CD4-positive, alpha-beta T cell (primary cell): ENCODE measurements at places on chromosomes 7 and 10.

DNA sequence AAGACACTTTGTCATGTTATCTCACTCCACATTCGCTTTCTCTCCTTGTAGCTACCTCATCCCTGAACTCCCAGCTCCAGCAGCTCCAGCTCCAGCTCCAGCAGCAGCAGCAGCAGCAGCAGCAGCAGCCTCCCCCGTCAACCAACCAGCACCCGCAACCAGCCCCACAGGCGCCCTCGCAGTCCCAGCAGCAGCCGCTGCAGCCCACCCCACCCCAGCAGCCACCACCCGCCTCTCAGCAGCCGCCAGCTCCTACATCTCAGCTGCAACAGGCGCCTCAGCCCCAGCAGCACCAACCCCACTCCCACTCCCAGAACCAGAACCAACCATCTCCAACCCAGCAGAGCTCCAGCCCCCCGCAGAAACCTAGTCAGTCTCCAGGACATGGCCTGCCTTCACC, 226.6 kb upstream of the YAE1 start:
- no peak for DNase-seq

DNA sequence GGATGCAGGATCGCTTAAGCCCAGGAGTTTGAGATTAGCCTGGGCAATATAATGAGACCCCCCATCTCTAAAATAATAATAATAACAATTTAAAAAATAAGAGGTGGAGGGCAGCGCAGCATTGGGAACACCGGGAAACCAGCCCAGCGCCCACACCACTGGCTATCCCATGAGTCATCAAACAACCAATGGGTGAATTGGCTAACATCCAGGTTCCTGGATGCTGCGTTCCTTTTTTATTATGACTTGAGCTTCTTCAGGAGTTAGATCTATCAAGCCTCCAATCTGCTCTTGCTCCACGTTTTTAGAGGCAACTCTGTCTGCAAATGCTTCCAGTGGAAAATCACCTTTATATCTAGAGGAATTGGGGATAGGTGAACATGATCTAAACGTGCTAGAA, 10.0 kb upstream of the LRRC4 start:
- DNase-seq: no peak

- DNase-seq: no peak
These were observed 112.5 kb downstream of the WNT2 start for GRCh38 chr7:117210397-117210796.

DNA sequence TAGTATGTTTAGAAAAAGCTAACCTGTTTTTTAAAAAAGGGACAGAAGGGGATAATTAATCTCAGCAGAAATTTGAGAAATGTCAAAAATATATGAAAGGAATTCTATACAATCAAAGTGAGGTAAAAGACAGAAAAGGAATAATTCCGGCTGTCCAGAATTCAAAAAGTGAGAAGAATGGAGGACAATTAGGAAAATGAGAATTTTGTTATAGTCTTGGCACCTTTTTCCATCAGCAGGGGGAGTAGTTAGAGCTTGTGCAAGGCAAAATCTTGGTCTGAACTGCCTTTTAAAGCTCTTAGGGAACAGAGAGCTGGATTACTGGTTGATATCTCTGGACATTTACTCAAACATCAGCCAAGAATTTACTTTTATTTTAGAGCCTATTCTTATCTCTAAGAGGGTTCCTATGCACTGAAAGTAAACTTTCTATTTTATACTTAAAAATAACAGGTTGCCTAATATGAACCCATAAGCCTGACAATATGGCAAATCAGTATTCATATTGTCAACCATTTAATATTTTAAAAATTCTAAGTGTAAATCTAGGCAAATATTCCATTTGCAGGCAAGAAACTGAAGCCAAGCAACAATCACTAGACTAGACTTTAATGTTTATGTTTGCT, 185.6 kb downstream of the ANK3 start:
- DNase-seq: no peak

- DNase-seq: no peak
These were observed 70.6 kb upstream of the ADARB2 start for GRCh38 chr10:1807924-1808323.

DNA sequence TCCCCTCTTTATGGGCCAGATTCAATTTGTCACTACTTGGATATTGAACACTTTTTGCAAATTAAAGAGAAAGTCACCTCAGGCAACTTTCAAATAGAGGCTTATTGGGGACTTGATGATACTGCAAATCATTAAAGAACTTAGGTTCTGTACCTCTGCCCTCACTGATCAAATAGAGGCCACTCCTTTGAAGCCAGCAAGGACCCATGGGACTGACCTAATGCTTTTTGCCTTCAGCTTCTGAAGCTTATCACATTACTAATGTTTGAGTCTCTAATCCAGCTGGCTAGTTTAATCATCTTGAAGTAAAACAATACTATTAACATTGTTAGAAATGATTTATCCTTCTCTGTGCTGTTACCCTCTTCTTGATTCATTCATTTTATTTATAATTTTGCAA, 93.0 kb upstream of the ZNF800 start:
- DNase-seq: no peak

GRCh38 chr7:30799976-30800661, 28.9 kb downstream of the MINDY4 start:
- no peak for DNase-seq

DNA sequence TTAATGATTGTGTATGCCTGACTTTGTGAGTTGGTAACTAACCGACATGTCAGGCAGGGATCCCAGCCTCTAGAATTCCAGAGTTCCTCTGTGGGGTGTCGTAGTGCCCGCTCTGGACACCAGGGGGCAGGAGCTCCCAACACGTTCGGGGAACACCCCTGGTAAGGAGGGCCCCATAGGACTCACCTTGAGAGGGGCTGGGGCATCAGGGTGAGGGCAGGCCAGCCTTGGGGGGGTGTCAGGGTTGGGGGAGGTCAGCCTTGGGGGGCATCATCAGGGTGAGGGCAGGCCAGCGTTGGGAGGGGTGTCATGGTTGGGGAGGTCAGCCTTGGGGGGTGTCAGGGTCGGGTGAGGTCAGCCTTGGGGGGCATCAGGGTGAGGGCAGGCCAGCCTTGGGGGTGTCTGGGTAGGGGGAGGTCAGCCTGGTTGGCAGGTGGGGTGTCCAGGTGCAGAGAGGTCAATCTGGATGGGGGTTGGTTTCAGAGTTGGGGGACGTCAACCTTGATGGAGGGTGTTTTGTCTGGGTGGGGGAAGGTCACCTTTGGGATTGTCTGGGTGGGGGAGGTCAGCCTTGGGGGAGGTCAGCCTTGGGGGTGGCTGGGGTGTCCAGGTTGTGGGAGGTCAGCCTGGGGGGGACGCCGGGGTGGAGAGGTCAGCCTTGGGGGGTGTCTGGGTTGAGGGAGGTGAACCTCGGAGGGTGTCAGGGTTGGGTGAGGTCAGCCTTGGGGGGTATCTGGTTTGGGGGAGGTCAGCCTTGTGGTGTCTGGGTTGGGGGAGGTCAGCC, 45.6 kb upstream of the SUN1 start:
- peak; percentile 68 for DNase-seq

DNA sequence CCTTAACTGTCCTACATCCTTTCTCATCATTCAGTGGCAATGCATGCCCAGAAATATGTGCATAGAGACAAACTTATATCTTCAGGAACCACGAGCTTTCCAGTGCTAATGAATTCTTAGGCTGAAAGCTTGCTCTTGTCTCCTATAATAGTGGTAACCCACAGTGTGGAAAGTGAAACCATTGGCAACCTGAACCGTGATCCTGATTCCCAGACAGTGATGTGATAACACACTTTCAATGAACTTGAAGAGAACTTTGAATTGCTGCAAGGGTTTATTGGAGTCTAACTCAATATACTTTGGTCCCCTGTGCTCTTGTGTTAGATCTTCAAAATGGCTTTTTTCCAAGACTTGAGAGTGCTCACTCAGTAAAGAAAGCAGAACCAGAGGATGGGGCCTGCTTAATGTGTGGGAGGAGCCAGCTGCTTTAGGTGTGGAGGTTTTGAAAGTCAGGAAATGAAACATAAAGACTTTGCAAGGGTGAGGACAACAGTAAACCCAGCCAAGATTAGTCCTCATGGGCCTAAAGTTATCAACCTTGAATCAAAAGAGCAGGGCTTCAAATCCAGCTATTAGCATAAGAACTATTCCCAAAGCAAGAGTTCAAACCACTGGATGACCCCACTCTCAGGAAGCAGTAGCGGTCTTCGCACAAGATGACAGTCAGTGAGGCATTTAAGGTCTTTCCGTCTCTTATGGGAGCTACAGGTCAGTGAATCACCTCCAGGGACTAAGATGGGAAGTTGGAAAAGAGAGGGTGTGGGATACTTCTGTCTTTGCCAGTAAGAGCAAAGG, 332.4 kb upstream of the NRP1 start:
- no peak for DNase-seq

GRCh38 chr7:25361863-25362262, 133.6 kb upstream of the NPVF start:
- DNase-seq: no peak

DNA sequence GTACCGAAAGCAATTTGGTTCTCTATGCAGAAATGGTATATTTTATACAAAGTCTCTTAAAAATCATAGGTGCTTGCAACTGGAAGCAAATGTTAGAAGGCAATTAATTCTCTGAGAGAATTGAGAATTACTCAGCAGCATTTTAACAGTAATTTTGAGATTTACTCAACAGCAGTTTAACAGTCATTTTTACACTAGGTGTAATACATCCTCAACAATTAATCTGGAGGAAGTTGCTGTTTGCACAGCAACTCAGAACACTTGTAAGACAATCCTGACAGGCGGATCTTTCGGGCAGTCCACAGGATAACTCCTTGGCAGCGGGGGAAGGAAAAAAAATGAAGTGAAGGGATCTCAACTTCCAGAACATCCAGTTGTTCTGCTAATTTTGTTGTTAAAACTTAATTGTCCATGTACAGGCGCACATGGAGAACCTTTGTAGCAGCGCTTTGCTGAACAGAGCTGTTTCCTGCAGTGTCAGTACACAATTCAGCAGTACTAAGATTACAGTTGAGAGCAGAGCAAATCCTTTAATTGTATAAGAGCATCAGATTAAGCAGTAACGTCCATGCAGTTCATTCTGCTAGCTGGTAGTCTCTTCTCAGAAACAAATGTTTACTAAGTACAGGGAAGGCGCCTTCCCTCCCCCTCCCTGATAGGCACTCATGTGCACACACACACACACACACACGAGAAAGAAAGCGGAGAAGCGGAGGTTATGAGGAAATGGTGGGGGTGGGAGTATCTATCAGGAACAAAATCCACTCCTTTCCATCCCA, 43.8 kb downstream of the ENO4 start:
- no peak for DNase-seq

GRCh38 chr7:157177333-157177982, 38.7 kb downstream of the UBE3C start:
- DNase-seq: no peak

- DNase-seq: no peak
These were observed 39.8 kb upstream of the GATA3 start for GRCh38 chr10:8014649-8015048.

- no peak for DNase-seq
These were observed 10.1 kb downstream of the IRF5 start for GRCh38 chr7:128947854-128948253.

GRCh38 chr7:87151729-87152111, 533 bp upstream of the DMTF1 start:
- no peak for DNase-seq

GRCh38 chr7:64881461-64882287, 21.4 kb upstream of the ZNF273 start:
- no peak for DNase-seq

GRCh38 chr10:22854935-22855421, 72.9 kb upstream of the ARMC3 start:
- DNase-seq: no peak

DNA sequence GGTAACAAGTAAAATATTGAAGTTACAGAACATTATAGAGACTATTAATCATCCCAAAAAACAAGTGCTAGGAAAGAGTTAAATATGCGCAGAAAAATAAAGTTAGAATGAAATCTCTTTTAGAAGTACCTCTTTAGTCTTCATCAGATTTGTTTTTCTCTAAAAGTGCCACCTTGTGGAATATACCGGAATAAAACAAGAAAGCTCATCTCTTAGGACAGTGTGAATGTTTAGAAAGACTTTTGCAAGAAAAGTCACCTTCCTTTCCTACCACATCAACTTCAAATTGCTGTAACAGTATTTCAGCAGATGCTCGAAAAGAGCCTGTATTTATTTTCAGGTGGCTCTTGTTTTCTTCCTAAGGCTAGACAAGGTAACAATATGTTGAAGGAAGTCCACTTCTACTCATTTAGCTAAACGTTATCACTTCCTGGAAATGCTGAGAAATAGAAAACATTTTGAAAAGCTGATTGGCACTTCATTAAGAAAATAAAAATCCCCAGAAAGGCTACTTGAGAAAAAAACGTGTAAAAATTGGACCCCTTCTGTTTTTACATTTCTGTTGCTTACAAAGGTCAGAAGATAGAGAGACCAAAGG, 19.8 kb upstream of the FAM133B start:
- DNase-seq: no peak

GRCh38 chr10:5679606-5680005, 5.0 kb upstream of the TASOR2 start:
- DNase-seq: no peak
